ENCODE measurements at places on chromosomes 3 and 15.

- DNase-seq = no peak
Measured at GRCh38 chr3:5071061-5071460, 51.0 kb upstream of the ARL8B start.

DNA sequence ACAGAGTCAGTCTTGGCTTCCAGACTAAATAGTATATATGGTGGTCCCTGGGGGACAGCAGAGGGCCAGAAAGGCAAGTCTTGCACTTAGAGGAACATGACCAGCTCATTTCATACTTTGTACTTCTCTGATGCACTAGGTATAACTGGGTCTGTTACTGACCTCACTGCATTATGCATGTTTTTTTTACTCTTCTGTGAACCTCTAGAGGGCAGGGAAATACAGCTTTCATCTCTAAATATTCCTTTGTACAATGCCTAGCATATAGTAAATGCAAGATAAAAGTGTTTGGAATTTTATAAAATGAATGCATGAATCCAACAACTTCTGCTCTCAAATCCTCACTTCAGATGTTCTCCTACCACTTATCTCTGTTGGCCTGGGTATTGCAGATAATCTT lies 23.4 kb upstream of the ARL14 start:
- no peak for DNase-seq

DNA sequence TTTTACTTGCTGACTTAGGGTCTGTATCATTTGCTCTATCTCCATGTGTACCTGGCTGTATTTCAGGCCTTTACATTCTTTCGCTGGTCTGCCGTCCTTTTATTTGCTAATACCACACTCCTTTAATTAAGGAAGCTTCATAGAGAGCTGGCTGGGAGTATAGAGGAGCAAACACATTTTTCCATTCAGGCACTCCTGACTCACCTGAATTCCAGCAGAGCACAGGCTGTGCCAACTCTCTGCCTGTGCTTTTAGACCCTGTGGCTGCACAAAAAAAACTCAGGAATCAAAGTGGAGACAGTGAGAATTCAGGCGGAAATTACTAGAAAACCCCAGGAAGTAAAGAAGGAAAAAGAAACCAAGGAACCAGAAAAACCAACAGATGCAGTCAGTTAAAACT lies 29.0 kb upstream of the ATP10A start:
- DNase-seq = no peak

- DNase-seq = no peak
Measured at GRCh38 chr15:74441248-74441941, 7.6 kb upstream of the SEMA7A start.

DNA sequence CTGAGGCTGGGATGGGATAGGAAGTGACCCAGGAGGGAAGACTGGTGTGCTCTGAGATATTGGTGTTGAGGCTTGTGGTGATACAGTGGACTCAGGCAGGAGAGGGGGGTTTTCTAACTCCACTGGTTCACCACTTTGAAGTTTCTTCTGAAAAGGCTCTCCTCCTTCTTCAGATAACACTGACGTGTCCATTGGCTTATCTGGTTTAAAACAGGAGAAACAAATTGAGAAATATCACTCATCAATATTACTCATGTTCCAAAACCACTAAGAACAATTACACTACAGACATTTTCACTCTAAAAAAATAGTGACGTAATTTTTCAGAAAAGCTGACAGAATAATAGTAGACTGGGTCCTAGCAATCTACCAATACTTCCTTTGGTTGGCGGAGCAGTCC lies 23.1 kb downstream of the TP53BP1 start:
- DNase-seq = peak; percentile 50

DNA sequence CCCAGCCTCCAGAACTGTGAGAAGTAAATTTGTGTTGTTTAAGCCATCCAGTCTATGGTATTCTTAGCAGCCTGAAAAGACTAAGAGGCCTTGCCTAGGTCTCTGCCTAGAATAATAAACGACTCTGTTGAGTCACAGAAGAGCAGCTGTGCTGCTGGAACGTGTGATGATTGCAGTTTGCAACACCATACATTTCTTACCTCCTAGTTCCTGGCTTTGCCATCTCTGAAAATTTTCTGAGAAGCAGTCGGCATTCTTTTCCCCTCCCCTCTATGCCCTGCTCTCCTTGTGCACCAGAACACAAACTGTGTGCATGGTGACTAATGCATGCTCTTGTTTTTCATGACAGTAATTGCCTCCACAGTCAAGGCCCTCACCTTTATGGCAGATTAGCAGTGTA lies 301.3 kb downstream of the IL20RB start:
- DNase-seq = no peak

DNA sequence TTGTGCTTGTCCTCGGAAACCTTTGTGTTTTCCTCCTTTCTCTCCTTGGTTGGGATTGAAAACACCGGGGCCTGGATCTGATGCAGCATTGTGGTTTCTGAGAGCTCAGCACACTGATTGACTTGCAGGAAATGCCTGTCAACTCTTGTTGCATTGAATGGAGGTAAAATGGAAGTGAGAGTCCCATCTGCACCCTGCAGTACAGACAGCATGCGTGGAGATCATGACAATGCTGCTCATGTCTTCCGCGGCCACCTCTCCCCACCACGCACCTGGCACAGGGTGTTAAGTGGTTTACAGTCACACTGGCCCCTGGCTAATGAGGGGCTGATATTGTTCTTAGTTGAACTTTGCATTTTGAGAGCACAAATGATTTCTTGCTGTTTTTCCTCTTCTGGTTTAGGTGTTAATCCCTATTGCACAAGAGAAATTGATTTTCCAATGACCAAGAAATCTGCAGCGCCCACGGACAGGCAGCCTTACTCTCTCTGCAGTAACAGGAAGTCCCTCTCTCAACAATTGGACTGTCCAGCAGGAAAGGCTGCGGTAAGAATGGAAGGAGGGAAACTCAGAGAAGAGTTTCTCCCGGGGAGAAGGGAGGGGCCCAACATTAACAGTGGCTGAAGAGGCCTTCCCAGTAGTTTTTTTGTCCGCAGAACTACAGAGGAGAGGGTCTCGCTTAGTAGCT lies 58.5 kb downstream of the STARD5 start:
- DNase-seq = no peak

DNA sequence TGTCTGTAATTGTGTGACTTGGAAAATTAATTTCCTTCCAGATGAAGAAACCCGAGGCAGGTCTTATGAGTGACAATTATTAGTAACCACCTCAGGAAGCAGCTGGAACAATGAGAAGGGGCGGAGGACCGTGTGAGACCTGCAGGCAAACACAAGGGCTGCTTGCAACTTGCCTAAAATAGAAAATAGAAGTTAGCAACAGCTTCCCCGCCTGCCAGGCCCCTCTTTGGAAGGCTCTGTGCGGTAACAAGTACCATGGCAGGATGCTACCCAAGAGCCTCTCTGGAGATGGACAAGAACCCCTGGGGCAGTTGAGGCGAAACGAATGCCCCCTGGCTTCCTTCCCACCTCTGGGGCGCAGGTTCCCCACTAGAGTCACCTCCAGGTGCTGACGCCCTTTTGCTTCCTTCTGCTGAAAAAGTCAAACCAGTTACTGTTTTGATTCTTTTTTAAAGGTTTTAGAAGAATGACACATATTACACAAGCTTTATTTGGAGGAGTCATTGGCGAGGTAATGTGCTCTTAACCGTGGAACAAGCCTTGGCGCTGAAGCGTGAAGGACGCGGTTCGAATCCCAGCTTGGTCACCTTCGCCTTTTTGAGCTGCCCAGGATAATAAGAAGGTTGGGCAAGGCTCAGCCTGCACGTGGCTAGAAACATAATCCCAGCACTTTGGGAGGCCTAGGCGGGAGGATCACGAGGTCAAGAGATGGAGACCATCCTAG lies 47.0 kb upstream of the SYNM start:
- no peak for DNase-seq

- peak; percentile 90 for DNase-seq
Measured at GRCh38 chr3:18740631-18741583, 315.8 kb upstream of the SATB1 start.

GRCh38 chr3:78140866-78141265 lies 1101.0 kb downstream of the ROBO2 start:
- no peak for DNase-seq

DNA sequence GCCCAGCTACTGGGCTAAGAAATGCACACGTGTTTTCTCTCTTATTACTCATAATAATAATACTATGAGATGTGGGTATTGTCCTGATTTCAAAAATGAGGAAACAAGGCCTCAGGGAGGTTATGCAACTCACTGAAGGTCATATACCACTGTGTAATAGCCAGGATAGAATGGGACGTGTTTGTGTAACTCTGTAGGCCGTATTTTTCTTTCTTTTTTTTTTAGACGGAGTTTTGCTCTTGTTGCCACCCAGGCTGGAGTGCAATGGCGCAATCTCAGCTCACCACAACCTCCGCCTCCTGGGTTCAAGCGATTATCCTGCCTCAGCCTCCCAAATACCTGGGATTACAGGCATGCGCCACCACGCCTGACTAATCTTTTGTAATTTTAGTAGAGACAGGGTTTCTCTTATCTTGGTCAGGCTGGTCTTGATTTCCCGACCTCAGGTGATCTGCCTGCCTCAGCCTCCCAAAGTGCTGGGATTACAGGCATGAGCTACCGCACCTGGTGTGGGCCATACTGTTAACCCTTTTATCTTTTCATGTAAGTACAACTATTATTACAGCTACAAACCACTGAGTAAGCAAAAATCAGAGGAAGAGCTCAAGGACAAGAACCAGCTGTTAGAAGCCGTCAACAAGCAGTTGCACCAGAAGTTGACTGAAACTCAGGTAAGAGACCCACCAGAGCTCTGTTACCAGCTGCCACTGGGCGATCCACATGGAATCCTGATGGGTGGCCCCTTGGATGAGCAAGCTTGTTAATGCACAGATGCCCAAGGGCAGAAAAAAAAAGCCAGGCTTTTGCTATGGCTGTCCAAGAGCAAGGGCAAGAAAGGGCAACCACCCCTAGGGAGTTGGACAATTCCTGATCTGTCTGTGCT lies 6.7 kb downstream of the KNSTRN start:
- no peak for DNase-seq

DNA sequence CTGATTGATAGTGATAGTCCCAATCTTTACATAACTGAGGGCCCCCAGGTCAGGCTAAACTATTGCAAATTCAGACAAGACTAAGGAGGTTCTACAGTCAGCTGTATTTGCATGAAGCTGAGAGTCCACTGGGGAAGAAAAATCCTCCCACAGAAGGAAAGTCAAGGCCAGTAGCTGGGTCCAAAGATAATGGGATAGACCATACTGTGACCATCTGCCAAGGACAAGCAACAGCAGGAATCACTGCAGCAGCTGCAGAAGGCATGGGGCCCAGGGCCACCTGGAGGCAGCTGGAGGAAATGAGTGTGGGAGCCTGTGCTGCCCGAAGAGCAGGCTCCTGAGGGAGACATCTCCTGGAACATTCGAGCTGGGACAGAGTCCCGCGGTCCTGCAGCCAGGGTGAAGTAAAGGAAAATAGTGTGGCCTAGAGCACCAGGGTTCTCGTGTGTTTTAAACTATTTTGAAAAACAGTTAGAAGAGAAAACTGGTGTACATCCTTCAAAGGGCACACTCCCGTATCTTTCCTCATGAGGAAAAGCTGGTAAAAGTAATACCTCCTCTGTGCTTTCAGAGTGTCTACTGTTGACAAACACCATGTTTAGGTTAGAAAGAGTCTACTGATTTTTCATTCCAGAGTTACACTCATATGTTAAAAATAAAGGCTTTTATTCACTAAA lies 13.2 kb upstream of the TMEM212 start:
- DNase-seq = no peak

GRCh38 chr15:91813924-91814323 lies 39.6 kb upstream of the SLCO3A1 start:
- no peak for DNase-seq

DNA sequence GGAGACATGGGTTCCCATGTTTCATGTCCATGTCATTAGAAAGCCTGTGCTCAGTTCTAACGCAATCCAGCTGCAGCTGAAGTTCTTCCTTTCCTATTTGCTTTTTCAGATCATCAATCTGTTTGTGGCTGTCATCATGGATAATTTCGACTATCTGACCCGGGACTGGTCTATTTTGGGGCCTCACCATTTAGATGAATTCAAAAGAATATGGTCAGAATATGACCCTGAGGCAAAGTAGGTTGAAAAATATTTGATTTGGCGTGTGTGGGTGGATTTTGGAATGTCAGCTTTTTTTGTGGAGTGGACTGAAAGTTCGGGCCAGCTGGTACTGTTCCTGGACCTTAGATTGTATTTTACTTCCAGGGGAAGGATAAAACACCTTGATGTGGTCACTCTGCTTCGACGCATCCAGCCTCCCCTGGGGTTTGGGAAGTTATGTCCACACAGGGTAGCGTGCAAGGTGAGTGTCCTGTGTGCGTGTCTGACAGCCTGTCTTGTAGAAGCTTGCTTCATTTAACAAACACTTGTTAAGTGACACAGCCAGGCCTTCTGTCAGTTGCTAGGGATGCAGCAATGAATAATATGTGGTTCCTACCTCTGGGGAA lies 69.6 kb downstream of the CHDH start:
- no peak for DNase-seq

DNA sequence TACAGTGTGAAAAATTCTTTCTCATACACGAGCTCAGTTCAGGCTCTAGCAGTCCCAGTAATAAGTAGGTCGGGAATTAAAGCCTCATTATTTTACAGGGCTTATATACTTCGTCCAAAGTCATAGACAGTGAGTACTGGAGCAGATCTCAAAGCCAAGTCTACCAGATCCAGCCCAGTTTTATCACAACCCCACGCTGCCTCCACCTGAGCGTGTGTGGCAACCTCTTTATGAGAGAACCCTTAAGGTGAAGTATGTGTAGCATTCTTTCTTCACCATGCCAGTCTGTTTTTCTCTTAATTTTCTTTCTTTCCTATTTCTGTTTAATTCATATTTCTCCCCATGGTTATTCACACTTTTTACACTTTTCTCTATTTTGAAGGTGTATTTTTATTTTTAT lies 574.6 kb upstream of the ARPP21 start:
- DNase-seq = no peak

DNA sequence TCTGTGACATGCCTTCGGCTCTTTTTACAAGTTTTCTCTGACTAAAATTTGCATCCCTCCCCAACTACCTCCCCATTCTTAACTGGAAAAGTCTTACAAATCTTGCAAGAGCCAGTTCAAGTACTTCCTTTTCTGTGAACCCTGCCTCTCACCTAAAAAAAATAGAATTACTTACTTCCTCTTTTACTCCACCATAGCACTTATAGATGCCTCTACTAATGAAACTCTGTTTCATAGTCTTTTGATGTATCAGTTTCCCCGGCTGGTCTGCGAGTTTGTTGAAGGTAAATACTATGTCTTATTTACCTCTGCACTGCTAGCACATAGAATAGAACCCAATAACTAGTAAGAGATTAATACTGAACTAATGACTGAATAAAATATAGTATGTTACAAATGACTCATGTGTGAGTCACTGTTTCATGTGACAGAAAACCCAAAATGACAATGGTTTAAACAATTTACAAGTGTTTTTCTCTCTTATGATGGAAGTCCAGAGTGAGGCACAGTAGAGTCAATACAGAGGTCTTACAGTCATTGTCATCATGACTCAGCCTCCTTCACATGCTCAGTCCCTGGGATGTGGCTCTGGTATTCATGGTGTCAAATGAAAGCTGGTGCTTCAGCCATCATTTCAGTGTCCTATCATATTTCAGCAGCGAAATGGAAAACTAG lies 393.5 kb downstream of the RSL24D1 start:
- DNase-seq = peak; percentile 4

- DNase-seq = no peak
Measured at GRCh38 chr3:58071480-58071971, 63.3 kb downstream of the FLNB start.
